B cell (primary cell): ENCODE measurements at places on chromosomes 6 and 20.

DNA sequence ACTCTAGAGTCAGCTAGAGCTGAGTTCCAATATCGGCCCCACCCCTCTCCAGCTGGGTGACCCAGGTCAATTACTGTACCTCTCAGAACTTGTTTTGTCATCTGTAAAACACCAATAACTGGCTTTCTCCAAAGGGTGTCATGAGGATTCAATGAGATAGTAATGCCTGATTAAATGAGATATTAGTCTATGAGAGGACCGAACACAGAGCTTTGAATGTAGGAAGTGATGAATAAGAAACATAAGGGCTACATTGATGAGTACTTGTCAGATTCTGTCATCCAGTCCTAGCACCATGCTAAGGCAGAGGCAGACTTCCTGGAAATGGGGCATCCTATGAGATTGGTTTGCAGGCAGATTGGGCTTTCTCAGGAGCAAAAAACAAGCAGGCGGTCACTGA is 20.2 kb downstream of the BPI start:
- H3K4me3 ChIP-seq, result no peak overlapping the region
- no peak for DNase-seq
- H3K36me3 ChIP-seq, result no peaks in the 10 kb centered on the region
- no peaks in the 10 kb centered on the region for H3K4me1 ChIP-seq

- no peak for DNase-seq
- H3K36me3 ChIP-seq, result peaks cover 30% of the 10 kb centered on the region
- H3K27ac ChIP-seq, result no peak overlapping the region
- H3K4me1 ChIP-seq, result no peaks in the 10 kb centered on the region
- no peak overlapping the region for H3K4me3 ChIP-seq
Observed at GRCh38 chr6:89162047-89162371, 16.2 kb downstream of the PM20D2 start.

GRCh38 chr20:62133051-62133845 is 9.9 kb downstream of the PSMA7 start:
- no peak overlapping the region for H3K4me3 ChIP-seq
- DNase-seq, result no peak
- peak overlapping the region; percentile 4 for H3K27ac ChIP-seq
- H3K27me3 ChIP-seq, result no peaks in the 10 kb centered on the region
- H3K4me1 ChIP-seq, result peaks cover 29% of the 10 kb centered on the region

DNA sequence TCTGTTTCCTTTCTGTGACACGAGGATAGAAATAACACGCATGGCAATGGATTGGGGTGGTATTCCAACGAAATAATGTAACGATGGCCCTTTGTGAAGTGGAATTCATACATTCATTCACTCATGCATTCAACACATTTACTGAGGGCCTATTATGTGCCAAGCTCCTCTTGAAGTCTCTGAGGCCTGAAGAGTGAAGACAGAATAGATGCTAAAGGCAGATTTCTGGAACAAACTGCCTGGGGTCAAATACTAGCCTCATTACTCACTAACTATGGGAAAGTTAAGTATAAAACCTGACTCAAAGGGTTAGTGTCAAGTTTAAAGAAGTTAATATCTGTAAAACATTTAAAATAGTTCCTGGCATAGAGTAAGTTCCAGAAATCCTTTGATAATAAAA is 279.6 kb upstream of the SULF2 start:
- DNase-seq, result no peak
- no peaks in the 10 kb centered on the region for H3K27me3 ChIP-seq
- H3K27ac ChIP-seq, result no peak overlapping the region
- no peaks in the 10 kb centered on the region for H3K36me3 ChIP-seq
- H3K4me1 ChIP-seq, result peaks cover 4% of the 10 kb centered on the region
- no peak overlapping the region for H3K4me3 ChIP-seq

- H3K4me3 ChIP-seq, result no peak overlapping the region
- DNase-seq, result no peak
- H3K27ac ChIP-seq, result no peak overlapping the region
Observed at GRCh38 chr6:139977887-139978332, 603.5 kb upstream of the CITED2 start.

DNA sequence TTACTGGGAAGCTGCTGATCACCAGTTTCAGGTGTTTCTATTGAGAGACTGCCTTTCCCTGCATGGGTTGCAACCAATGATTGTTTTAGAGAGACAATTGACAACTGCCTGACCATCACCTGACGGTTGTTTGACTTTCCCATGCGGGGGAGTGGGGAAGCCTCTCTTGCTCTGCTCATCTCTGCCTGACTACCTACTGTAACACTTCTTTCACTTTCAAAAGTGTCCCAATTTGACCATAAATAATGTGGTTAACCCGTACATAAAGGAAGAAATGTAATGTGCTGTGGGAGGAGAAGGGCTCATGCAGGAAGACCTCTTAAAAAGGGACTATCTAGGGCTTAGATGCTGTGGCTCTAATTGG is 122.1 kb upstream of the PHACTR1 start:
- H3K27me3 ChIP-seq, result no peaks in the 10 kb centered on the region
- no peak overlapping the region for H3K27ac ChIP-seq
- H3K36me3 ChIP-seq, result no peaks in the 10 kb centered on the region
- H3K4me1 ChIP-seq, result peaks cover 20% of the 10 kb centered on the region
- no peak overlapping the region for H3K4me3 ChIP-seq
- DNase-seq, result no peak

GRCh38 chr6:136022224-136022874 is 170.8 kb downstream of the PDE7B start:
- no peak for DNase-seq
- H3K27ac ChIP-seq, result no peak overlapping the region
- no peak overlapping the region for H3K4me3 ChIP-seq

GRCh38 chr6:97068211-97068610 is 143.7 kb downstream of the KLHL32 start:
- H3K36me3 ChIP-seq, result no peaks in the 10 kb centered on the region
- DNase-seq, result peak; percentile 14
- H3K27ac ChIP-seq, result no peak overlapping the region
- no peaks in the 10 kb centered on the region for H3K4me1 ChIP-seq

GRCh38 chr6:56851074-56851473 is 103.8 kb upstream of the BEND6 start:
- DNase-seq, result no peak
- H3K27ac ChIP-seq, result no peak overlapping the region
- H3K27me3 ChIP-seq, result peaks cover 23% of the 10 kb centered on the region
- H3K36me3 ChIP-seq, result no peaks in the 10 kb centered on the region
- H3K4me1 ChIP-seq, result peaks cover 15% of the 10 kb centered on the region

DNA sequence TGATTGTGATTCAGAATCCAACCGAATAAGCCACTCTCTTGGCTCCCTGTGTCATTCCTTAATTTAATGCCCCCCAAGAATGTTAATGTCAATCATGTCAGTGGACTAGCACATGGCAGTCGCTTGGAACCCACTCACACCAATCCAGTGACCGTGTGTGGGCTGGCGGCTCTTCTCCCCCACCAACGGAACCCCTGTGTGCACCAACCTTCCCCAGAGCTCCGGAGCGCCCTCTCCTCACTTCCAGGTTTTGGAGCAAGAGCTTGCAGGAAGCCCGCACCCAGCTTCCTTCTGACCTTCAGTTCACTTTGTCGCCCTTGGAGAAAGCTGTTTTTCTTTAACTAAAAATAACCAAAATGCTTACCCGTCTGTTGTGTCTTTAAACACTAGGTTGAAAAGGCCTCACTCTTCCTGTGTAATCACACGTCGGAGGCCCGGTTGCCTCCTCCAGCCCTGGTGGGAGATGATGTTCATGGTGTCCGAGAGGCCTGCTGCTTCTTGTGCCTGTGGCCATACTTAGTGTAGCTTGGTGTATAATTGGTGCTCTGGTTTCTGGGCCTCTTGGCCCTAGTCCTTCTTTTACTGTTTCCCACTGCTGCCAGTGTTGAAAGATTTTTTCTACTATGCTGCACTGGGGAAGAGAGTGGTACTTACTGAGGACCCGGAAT is 17.8 kb upstream of the MAP1LC3A start:
- DNase-seq, result no peak
- H3K4me3 ChIP-seq, result no peak overlapping the region
- no peaks in the 10 kb centered on the region for H3K36me3 ChIP-seq
- peaks cover 7% of the 10 kb centered on the region for H3K4me1 ChIP-seq

DNA sequence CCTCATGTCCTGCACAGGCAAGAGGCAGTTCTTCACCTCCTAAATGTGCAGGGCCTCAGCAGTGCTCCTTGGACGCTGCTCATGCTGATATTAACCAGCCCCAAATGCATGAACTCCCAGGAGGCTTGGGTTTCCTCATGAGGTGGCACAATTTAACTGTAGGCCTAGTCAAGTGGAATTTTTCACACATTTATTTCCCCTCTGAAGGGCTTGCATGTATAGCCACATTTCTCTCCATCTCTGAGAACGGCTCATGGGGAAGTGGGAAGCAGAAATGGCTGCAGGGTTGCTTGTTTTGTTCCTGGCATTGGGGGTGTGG is 72.8 kb upstream of the PAX1 start:
- no peaks in the 10 kb centered on the region for H3K27me3 ChIP-seq
- H3K4me1 ChIP-seq, result peaks cover 8% of the 10 kb centered on the region
- no peak overlapping the region for H3K27ac ChIP-seq
- H3K36me3 ChIP-seq, result no peaks in the 10 kb centered on the region
- no peak for DNase-seq
- H3K4me3 ChIP-seq, result no peak overlapping the region

- no peaks in the 10 kb centered on the region for H3K27me3 ChIP-seq
- H3K4me3 ChIP-seq, result no peak within 1 kb of the TSS
- peaks cover 2% of the 10 kb centered on the region for H3K36me3 ChIP-seq
- peak; percentile 58 for DNase-seq
- no peak within 1 kb of the TSS for H3K27ac ChIP-seq
Observed at GRCh38 chr6:41039060-41039998, at the start of gene UNC5CL. TSS of gene UNC5CL (minus strand) at chr6:41039221. CDS start at chr6:41035074, 4,147 bp downstream.

- no peaks in the 10 kb centered on the region for H3K27me3 ChIP-seq
- H3K36me3 ChIP-seq, result no peaks in the 10 kb centered on the region
- no peak for DNase-seq
Observed at GRCh38 chr6:37362101-37362828, 8.5 kb downstream of the RNF8 start.

DNA sequence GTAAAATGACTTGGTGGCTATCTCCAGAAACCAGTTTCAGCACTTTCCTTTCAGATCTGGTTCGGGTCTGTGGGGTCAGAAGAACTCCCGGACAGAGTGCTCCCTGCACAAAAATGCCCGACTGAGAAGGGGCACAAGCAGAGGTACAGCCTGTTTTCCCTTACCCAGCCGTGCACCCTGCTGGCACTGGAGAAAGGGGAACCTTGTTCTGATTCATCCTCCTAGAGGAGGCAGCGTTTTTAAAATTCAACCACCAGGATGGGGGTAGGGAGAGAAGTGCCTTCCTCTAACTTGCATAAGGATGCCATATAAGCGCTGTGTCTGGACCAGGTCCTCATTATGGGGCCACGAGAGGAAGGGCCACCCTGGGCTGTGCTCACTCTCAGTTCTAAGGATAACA is 17.6 kb downstream of the RIMS4 start:
- DNase-seq, result no peak
- no peaks in the 10 kb centered on the region for H3K4me1 ChIP-seq
- H3K36me3 ChIP-seq, result no peaks in the 10 kb centered on the region
- H3K27me3 ChIP-seq, result peaks cover 4% of the 10 kb centered on the region
- no peak overlapping the region for H3K27ac ChIP-seq

DNA sequence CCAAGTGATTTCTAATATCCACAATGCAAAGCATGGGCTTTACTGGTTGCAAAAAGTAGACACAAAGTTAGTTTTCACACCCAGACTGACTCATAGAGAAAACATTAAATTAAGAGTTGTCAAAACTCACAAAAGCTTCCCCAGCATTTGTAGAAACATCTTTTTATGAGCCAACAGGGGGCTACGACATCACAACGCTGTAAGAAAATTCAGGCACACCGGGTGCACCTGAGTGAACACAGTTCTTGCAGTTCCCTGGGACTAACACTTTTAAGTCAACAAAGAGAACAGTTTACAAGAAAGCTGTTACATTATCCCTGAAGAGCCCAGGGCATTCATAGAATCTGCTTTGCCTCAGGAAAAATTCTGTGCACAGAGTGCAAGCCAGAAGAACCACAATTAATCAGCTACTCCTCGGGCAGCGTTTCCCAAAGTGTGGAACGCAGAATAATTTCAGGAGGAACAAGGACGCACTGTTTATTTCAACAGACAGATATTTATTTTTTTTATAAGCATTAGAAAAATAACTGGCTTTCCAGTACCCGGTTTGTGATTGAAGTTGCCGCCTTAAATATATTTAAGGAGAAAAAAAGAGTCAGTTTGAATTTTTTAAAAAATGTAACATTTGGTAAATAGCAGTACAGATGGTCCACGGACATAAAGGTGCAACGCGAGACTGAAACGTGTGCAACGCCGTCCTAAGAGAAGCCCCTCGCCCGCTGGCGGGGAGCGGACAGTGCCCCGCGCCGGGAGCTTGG is 1.2 kb downstream of the NCOA5 start:
- H3K27ac ChIP-seq, result peak overlapping the region; percentile 94
- H3K4me1 ChIP-seq, result peaks cover 43% of the 10 kb centered on the region
- no peaks in the 10 kb centered on the region for H3K36me3 ChIP-seq
- no peak for DNase-seq

DNA sequence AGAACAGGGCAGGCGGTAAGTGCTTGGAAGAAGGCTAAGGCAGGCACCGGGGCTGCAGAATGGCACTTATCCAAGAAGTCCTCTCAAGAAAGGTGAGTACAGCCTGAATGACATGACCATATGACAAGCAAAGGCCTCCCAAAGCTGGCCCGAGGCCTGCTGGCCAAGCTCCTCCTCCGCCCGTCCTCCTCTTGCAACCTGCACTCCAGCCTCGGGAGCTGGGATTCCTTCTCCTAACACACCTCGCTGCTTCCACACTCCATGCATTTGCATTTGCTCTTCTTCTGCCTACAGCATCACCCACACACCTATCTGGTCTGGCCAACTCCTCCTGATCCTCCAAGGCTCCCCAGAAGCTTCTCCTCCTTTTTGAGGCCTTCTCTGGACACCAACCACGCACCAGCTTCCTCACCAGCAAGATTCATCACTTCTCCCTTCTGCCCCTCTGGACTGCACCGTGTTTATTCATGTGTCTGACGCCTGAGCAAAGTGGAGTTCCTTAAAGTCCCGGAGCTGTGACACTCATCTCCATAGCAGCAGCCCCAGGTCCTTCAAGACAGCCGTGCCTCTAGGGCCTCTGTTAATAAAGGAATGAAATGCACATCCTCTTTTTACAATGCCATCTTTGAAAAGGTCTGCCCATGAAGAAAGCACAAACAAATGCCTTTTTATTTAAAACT is 32.3 kb downstream of the CNKSR3 start:
- no peaks in the 10 kb centered on the region for H3K4me1 ChIP-seq
- H3K27ac ChIP-seq, result no peak overlapping the region
- DNase-seq, result no peak
- H3K36me3 ChIP-seq, result no peaks in the 10 kb centered on the region

GRCh38 chr20:50670126-50670862 is 21.0 kb downstream of the RIPOR3 start:
- DNase-seq, result no peak
- H3K27me3 ChIP-seq, result no peaks in the 10 kb centered on the region
- no peaks in the 10 kb centered on the region for H3K36me3 ChIP-seq
- no peak overlapping the region for H3K27ac ChIP-seq
- no peaks in the 10 kb centered on the region for H3K4me1 ChIP-seq

GRCh38 chr20:45337367-45338120 is 10.7 kb downstream of the SDC4 start:
- no peaks in the 10 kb centered on the region for H3K36me3 ChIP-seq
- H3K4me3 ChIP-seq, result no peak overlapping the region
- no peak overlapping the region for H3K27ac ChIP-seq
- H3K4me1 ChIP-seq, result no peaks in the 10 kb centered on the region
